ENCODE measurements at places on chromosomes 4 and X.
A peak's percentile ranks its signal among the peaks of the same experiment; 100 is the strongest.

DNA sequence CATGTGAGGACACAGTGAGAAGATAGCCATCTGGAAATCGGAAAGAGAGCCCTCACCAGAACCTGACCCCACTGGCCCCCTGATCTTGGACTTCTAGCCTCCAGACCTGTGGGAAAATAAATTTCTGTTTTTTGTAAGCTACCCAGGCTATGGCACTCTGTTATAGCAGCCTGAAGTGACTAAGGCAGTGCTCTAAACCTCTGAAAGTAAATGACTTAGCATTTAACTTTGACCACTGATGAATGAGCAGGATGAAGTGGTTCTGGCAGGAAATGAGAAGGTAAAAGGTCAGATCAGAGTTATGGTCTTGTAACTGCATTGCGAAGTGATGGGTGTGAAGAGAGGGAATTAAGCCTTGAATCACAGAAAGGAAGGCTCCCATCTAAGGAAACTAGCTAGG is 17.0 kb downstream of the GPAT3 start:
- DNase-seq, result peak; percentile 78

DNA sequence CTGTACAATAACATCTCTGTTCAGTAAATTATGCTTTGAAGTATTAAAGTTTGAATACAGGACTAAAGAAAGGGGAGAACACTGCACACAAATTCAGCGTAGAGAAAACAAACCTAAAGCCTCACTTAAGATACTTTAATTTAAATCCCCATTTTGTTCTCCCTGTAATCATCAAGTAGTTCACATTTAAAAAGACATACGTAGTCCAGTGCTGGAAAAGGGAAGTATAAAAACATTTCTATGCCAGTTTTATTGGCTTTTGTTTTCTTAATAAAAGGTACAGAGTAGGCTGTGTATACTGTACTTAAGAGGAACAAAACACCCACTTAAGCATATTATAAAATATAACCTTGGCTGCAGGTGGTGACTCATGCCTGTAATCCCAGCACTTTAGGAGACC is 101.6 kb downstream of the FGF16 start:
- no peak for DNase-seq

- no peak for DNase-seq
Measured at GRCh38 chr4:2742823-2743517, 13.2 kb downstream of the TNIP2 start.

DNA sequence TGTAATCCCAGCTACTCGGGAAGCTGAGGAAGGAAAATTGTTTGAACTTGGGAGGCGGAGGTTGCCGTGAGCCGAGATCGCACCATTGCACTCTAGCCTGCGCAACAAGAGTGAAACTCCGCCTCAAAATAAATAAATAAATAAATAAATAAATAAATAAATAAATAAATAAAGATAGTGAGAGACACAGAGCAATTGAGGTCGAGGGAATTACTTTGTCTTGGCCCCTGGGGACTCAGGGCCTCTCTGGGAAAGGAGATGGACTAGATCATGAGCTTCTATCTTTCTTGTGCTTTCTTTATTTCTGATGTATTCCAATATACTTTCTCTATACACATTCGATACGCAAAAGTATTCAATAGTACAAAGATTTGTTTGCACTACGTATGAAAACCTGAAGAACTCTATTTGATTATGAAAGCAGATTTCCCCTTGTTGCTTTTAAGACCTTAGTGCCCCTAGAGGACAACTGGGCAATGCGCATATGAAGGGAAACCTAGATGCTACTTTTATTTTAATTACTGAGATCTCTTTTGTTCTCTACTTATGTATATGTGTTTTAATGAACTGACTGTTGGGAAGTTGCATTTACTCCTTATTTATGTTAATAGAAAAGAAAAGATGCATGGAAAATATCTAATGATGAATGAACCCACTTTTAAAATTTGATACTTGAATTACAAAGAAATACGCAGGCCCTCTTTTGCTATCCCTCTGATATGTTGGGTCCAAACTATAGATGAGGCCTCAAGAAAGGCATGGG is 12.8 kb upstream of the ELOVL6 start:
- DNase-seq, result peak; percentile 72

GRCh38 chr4:40185830-40186664 is 10.8 kb upstream of the RHOH start:
- peak; percentile 59 for DNase-seq

All from GM23248 (cell line).